ENCODE measurements at places on chromosomes 5 and 9.

DNA sequence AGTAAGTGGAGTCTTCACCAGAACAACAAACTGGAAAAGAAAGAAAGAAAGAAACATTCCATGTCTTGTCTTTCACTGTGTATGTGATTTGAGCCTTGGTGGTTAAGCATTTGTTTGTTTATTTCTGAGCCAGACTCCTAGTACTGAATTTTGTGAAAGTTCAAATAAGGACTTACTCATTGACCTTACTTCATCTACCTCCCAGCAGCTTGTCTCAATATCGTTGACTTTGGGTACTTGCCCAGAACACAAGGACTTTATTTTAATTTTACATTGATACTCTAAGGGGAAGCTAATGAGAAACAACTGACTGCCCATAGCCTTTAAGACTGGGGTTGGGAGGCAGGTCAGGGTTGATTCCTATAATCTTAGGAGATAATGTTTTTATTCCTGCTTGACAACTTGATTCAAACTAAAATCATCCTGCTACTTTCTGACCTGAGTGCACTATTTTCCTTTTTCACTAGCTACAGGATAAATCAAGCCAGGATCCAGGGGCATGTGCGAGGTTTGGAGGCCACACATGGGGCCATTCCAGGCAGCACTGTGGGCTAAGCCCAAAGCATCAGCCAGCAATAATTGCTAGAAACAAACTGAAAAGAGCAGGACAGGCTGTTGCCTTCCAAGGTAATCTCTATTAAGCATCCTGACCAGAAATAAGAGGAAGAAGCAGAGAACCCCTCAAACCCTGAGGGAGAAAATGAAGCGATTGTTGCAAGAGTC is 138.9 kb upstream of the RUSC2 start:
- DNase-seq = no peak

- no peak for DNase-seq
These were observed 117.0 kb downstream of the GLIS3 start for GRCh38 chr9:4182831-4183230.

GRCh38 chr5:62342476-62342837 is 36.5 kb downstream of the KIF2A start:
- no peak for DNase-seq

- peak; percentile 45 for DNase-seq
These were observed 14.3 kb downstream of the CDC42SE2 start for GRCh38 chr5:131277875-131278740.

- no peak for DNase-seq
These were observed 67.5 kb downstream of the FANCC start for GRCh38 chr9:95249986-95250385.

DNA sequence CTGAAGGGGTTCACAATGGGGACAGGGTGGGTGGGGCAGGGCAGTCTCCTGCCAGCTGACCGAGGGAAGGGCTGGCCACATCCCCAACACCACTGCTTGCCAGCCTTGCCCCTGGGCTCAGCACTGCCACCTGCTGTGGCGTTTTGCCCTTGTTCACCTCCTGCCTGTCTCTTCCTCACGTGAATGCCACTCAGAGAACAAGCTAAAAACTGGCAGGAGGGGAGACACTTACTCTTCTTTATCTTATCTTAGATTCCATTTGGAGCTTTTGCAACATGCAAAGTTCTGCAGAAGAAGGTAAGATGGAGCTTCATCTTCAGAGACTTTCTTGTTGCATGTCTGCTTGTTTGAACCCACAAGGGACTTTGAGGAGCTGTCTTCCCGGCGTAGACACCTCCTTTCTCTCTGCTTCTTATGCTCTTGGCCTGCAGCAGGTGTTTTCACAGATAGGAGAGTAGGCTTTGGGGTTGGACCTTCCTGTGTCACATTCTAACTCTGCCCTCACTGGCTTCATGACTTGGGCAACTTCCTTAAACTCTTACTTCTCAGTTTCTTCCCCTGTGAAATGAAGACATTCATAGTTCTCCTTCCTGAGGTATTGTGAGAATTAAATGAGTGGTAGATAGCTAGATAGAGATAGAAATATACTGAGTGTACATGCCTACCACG is 4.1 kb downstream of the LRSAM1 start:
- DNase-seq = peak; percentile 95

GRCh38 chr9:127049581-127049980 is 72.9 kb downstream of the ANGPTL2 start:
- no peak for DNase-seq

GRCh38 chr5:172005708-172006320 is 624 bp downstream of the FBXW11 start:
- peak; percentile 35 for DNase-seq

DNA sequence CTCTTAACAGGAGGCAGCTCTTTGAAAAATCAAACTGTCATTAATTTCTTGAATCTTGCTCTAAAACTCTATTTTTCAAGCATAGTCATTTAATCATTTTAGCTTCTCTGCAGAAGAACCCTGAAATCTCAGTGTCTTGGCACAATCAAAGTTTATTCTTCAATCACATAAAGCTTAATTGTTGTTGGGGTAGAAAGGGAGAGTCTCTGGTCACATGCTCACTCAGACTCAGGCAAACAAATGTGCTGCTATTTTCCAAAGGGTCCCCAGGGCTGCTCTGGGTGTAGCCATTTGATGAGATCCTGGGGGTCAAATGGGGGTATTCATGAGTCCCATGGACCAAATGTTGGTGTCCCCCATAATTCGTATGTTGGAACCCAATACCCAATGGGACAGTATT is 114.8 kb downstream of the MSX2 start:
- no peak for DNase-seq

- DNase-seq = no peak
These were observed 1748.2 kb downstream of the EFNA5 start for GRCh38 chr5:105922574-105922973.
